Hematopoietic multipotent progenitor cell treated with erythropoietin and hydrocortisone succinate and interleukin-3 and kit ligand, for 4 days (in vitro differentiated cells): ENCODE measurements at places on chromosomes 1 and 21.

DNA sequence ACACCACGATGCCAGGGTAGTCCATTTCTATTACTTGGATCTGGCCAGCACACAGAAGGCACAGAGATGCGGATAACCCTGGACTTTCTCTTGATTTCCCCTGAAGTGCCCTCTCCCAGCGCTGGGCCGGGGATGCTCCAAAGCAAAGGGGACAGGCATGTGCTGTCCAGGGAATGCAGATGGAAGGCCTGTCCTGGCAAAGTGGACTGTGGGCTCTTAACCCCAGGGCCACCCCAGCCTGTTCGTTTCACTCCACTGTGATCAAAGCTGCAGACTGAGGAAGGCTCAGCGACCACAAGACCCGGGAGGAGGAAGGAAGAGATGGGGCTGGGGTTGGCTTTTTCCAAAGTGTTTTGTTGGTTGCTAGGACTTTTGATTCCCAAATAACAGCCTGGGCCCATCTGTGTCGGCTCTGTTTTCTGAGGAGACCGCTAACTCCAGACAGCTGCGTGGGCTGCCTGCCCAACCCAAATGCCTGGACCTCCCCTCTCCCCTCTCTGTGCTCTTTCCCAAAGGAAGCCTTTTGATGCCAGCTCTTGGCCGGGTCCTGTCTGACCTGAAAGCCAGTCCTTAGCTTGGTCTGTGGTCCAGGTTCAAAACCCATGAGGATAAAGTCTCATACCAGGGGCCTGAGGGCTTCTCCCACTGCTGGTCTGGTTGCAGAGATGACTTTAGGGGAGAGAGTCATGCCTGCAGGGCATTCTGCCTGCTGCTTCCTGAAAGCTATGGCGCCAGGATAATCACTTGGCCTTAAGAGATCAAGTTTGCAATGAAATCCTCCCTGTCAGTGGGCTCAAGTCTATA lies 119.6 kb upstream of the CD34 start:
- DNase-seq = no peak

DNA sequence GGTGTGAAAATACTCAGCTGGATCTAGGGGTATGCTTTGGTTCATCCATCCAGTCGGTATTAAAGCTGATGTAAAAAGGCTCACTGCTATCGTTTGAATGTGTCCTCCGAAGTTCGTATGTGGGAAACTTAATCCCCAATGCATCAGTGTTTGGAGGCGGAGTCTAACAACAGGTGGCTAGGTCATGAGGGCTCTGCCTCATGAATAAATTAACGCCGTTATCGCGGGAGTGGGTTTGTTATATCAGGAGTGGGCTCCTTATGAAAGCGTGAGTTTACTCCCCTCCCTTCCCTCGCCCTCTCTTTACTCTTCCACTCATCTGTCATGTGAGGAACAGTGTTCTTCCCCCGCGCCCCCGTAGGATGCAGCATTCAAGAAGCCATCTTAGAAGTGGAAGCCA lies 48.9 kb upstream of the ZNF281 start:
- DNase-seq = no peak

DNA sequence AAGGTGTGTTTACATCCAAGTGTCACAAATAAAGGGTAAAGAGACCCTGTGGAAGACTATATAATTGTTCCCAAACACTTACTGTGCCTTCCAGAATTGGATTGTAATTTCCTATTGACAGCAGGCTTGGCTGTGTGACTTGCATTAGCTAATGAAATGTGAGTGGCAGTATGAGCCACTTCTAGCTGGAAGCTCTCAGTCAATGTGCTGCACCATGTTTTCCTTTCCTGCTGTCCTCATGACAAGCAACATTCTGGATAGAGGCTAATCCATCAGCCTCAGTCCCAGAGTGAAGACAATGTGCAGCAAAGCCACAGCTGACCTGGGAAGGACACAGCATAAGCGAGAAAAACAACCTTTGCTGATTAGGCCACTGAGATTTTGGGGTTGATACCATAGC lies 5.9 kb upstream of the FOXJ3 start:
- no peak for DNase-seq

- DNase-seq = no peak
Measured at GRCh38 chr1:161482610-161483009, 22.6 kb upstream of the FCGR2A start.

DNA sequence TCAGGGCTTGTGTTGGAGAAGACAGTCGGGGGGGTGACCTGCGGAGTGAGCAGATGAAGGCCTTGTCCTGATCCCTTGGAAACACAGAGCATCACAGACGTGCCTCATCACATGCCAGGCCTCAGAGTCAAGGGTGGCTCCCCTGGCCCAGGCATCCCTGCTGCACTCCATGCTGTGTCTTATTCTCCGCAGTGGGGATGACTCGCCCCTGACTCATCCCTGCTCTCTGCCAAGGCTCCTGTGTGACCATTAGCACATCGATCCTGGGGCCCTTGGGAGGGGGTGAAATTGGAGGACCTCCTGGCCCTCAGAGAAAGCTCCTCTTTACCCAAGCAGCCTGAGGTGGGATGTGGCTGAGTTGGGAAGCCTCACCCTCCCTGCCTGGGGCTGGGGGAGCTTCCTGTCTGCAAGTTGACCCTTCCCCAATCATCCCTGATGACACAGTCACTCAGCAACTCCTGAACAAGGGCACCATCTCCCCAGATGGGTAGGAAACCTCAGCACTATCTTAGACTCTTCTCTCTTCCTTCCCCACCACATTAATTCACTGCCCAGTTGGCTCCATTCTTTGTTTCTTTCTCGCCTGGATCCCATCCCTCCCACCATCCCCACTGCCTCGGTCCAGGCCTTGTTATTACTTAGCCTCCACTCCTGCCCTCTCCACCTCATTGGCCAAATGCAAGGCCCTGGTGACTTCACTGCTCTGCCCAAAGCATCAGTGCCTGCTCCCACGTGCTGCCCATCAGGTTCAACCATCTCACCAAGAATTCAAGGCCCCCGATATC lies 74.6 kb downstream of the CAMK2N1 start:
- DNase-seq = no peak

DNA sequence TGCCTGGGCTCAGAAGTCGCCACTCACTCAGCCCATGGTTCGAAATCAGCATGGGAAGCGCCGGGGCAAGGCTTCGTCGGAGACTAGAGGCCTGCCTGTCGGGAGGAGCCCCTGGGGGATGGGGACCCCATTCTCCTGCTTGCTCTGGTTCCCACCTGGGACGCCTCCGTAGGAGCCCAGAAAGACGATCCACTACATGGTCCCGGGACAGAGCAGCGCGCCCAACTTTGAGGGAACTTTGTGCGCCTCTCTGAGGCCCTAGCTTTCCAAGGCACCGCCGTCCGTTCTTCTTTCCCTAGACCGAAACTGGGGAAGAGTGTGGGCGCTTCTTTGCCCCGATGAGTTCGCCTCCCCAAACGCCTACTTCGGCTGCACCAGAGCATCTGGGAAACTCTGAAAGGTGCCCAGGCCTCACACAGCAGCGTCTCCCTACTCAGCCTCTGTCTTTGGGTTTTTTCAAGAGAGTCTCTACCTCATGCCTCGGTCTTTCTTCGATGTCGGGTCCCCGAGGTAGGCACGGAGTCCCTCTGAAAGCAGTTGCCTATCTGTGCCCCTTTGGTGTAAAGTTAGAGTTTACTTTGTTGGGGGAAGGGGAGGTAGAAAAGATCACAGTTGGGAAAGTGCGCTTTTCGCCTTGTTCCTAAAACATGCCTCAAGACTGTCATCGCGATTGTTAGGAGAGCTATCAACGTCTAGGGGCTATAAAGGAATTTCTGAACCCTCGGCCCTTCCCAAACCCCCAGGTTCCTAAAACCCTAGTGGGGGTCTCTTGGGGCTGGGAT lies 14.0 kb downstream of the NR5A2 start:
- no peak for DNase-seq

DNA sequence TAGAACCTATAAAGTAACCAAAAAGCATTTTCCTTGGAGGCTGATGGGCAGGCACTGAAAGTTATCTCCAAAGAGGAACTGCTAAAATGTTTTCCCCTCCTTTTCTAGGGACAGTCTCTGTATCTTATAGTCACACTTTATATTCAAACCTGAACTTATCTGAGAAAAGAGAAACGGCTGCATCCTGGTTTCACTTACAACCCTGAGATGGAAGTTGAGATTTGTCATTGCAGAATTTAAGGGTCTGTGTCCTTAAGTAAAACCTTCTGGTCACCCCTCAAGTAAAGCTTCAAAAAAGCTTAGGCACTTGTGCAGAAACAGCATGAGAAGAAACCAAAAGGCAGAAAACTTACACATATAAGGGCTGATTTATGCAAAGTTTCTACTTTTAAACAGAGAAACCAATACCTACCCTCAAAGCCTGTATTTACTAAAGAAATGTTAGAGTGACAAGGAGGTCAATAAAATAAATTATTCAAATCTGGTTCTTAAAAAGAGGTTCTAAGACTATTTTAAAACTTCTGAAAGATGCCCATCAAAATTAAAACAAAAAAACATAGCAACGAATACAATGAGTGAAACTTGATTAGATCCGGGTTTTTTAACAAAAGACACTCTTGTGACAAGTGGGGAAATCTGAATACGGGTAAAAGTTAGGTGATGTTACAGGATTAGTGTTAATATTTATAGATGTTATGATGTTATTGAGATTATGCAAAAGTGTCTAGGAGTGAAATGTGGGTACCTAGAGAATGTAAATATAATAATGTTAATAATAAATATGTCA lies 9.9 kb downstream of the CD58 start:
- DNase-seq = peak; percentile 57

- peak; percentile 49 for DNase-seq
Measured at GRCh38 chr21:29342363-29342957, 43.7 kb downstream of the BACH1 start.

GRCh38 chr1:33015216-33015615 lies 21.5 kb downstream of the AK2 start:
- DNase-seq = no peak

GRCh38 chr1:6750490-6750889 lies 34.8 kb upstream of the CAMTA1 start:
- DNase-seq = no peak

DNA sequence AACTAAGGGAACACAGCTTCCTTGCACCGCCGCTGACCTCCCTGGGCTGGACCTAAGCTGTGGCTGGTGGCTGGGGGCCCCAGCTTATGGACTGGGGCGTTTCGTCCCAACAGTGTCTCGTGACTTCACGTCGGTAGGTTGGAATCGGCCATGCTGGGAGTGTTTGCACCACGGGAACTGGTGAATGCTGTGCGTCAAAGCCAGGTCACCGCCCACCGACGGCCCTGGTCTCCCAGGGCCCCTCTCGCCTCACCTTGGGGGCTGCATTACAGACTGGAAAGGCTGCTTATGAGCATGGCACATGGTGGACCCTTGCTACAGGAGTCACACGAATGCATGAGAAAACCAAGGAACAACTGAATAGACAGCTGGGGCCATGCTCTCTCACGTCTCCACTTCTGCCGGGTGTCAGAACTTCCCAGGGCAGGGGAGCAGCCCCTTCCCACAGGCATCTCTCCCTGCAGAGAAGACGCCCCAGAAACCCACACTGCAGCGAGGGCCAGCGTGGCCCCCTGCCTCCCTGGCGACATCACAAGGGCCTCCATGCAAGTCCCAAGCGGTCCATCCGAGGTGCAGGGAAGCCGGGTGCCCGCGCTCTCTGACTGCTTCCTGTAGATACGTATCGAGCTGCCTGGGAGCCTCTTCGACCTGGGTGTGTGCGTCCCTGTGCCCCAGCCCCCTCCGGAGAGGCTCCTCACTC lies 81.7 kb downstream of the SIK1 start:
- DNase-seq = no peak

GRCh38 chr1:183922197-183922596 lies 115.3 kb downstream of the COLGALT2 start:
- no peak for DNase-seq

GRCh38 chr1:246001142-246001836 lies 505.8 kb downstream of the SMYD3 start:
- no peak for DNase-seq

- no peak for DNase-seq
Measured at GRCh38 chr21:37233551-37234146, 33.5 kb downstream of the VPS26C start.

GRCh38 chr1:160868141-160868540 lies 5.5 kb upstream of the CD244 start:
- DNase-seq = peak; percentile 60

GRCh38 chr1:41799723-41800122 lies 119.0 kb downstream of the HIVEP3 start:
- DNase-seq = no peak

DNA sequence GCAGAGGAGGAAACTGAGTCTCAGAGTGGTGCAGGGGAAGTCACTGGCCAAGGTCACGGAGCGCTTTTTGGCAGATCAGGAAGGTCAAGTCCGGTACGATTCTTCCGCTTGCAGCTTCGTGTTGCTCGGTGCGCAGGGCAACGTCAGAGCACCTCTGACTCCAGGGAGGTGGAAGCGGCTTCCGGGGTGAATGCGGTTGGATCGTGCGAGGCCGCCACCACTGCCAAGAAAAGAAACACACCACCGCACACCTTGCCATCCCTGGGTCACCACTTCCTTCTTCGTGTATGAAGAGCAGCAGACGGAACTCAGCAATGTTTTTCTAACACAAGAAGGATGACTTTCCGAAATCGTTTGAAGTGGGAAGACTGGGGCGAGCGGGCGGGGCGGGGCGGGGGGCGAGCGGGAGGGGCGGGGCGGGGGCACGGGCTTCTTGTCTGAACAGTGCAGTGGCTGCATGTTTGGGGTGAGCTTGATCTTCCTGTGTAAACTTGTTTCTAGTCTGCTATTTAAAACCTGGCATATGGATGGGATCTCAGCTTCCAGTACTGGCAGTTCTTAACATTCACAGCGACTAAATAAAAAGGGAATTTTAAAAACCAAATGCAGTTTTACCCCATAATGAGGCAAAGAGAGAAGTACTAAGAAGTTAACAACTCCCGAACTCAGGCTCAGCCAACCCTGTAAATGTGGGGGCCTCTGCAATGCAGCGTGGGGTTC lies 300.0 kb downstream of the RRAGC start:
- DNase-seq = peak; percentile 61

DNA sequence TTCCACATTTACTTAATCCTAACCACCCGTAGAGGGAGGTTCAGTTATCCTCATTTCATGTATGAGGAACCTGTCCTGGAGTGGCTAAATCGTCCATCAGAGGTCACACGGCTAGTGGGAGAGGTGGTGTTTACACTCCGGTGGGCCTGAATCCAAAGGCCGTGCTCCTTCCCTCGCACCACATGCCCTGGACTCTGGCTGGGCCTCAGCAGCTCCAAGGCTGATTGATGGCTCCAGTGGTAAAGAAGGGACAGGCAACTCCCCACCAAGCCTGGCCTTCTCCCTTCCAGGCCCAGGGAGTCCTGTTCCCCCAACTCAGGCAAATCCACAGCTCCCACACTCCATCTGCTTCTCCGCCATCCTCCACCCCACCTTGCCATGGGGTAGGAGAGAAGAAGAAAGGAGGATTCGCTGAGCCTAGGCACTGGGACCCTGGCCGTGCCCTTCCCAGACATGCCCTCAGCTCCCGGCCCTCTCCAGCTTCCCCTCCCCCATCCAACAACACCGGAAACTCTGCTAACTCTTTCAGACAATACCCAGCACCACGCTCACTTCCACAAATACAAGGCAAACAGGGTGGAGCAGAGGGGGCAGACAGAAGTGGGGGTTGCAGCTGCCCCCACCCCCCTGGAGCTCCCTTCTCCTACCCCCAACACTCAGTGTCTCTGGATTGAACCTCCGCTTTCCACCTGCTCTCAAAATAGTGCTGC lies 10.9 kb downstream of the ARHGEF2 start:
- DNase-seq = peak; percentile 69
